ENCODE measurements at places on chromosomes 13 and 19.

GRCh38 chr13:112752711-112753541 is 63.1 kb downstream of the ATP11A start:
- no peak for DNase-seq

DNA sequence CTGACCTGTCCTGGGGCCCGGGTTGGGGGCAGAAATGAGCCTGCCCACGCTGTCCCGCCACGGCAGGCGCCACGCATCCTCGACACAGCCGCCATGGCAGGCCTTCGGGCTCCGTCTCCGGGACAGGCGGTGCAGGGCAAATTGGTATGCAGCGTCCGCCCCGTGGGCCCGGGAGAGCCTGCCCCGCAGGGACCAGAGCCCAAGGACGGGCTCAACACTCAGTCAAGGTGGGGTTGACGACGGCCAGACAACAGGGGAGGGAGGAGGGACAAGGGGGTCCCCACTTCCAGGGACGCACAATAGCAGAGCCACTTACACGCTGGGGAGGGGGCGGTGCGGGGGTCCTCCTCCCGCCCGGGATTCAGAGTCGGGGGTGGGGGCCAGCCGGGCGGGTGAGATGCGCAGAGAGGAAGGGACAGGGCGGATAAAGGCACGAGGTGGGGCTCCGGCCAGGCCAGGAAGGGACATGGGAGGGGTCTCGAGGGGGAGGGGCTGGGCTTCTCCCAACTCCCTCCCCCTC is 1.2 kb downstream of the CTXN1 start:
- DNase-seq, result no peak

DNA sequence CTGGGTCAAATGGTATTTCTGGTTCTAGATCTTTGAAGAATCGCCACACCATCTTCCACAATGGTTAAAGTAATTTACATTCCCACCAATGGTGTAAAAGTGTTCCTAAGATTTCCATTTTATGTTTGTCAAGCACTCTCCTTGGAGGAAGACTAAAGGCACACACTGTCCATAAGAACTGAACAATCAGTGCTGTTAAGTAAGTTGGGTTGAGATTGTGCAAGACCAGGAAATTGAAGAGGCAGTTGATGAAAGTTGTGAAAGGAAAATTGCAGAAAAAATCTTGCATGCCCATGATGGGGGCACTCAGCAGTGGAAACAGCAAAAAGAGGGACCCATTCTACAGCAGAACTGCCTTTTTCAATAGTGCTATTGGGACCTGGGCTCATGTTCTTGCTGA is 323.6 kb downstream of the DLEU7 start:
- DNase-seq, result no peak

GRCh38 chr19:53982001-53982451 is 9.4 kb upstream of the CACNG6 start:
- DNase-seq, result no peak

DNA sequence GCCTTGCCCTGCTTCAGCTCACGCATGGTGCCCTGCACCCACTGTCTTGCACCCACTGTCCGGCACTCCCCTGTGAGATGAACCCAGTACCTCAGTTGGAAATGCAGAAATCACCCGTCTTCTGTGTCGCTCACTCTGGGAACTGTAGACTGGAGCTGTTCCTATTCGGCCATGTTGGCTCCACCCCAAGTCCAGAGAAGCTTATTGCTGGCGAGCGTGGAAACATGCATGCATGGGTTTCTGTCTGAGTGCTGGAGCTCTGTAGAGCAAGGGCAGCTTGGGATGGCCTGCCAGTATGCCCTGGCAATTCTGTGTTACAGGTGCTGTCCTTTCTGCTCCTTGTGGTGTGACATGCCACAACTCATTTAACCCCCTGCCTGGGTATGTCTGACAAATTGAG is 152.8 kb downstream of the SHISA2 start:
- no peak for DNase-seq

DNA sequence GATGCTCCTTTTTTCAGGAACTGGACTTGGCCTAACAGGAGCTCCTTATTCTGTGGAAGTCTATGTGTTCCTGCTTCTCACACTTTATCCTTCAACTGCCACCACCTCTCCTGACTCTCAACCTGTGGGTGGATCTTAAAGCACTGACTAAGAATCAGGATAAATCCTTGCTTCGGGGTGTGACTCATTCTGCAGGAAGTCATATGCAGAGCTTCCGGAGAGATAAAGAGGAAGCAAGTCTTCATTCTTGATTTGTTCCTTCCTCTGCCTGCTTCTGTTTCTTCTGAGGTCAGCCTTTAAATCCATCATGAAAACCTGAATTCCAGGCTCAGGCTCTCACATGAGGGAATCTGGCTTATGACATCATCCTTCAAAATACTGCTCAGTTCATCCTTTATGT is 137.1 kb upstream of the ATXN8OS start:
- no peak for DNase-seq

DNA sequence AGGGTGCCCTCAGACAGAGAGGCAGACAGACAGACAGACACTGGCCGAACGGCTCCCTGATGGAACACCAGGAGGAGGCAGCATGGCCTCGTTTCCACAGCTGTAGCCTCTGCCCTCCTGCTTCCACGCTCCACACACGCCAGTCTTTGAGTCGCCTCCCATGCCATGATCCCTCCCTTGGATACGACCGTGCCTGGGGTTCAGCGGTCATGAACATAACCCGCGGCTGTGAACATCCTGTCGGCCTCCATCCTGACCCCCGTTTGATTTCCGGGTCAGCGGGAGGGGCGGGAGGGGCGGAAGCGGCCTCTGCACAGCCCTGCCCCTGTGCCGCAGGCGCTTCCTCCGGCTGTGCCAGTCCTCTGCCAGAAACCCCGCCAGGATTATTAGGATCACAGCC is 23.4 kb downstream of the GP6 start:
- DNase-seq, result no peak

GRCh38 chr13:97272526-97272925 is 50.4 kb downstream of the MBNL2 start:
- no peak for DNase-seq
